ENCODE measurements at places on chromosomes 16 and 17. TPM values are rescaled to one million over a fixed set of nuclear protein-coding genes. Genes with fewer than 3 reads are reported as not detected.

DNA sequence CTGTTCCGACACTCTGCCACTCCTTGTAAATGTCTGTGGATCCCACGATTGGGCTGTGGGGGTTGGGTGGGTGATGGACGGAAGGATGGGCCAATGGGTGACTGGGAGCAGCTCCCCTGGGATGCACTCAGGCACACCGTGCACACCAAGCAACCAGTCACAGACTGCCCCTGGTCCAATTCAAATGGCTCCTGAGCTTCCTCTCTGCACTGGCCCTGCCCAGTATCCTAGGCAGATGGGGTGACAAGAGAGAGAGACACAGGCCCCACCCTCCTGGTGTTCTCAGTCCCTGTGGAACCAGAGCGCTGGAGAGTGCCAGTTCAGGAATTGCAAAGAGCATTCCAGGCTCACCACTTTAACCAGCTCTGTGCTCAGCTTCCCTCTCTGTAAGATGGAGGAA is 32.8 kb downstream of the BEAN1 start:
- no peak for DNase-seq

GRCh38 chr17:45752246-45752645 is 31.9 kb upstream of the CRHR1 start:
- no peak for DNase-seq

GRCh38 chr16:89924925-89925307 is 1.8 kb downstream of the TUBB3 start:
- no peak for DNase-seq

GRCh38 chr17:81923302-81924260 is 4.0 kb downstream of the MAFG start:
- DNase-seq = peak; percentile 87

GRCh38 chr17:64998436-64999190 is 57.9 kb downstream of the GNA13 start:
- no peak for DNase-seq

- DNase-seq = no peak
Observed at GRCh38 chr17:71580220-71580619, 540.6 kb upstream of the SOX9 start.

DNA sequence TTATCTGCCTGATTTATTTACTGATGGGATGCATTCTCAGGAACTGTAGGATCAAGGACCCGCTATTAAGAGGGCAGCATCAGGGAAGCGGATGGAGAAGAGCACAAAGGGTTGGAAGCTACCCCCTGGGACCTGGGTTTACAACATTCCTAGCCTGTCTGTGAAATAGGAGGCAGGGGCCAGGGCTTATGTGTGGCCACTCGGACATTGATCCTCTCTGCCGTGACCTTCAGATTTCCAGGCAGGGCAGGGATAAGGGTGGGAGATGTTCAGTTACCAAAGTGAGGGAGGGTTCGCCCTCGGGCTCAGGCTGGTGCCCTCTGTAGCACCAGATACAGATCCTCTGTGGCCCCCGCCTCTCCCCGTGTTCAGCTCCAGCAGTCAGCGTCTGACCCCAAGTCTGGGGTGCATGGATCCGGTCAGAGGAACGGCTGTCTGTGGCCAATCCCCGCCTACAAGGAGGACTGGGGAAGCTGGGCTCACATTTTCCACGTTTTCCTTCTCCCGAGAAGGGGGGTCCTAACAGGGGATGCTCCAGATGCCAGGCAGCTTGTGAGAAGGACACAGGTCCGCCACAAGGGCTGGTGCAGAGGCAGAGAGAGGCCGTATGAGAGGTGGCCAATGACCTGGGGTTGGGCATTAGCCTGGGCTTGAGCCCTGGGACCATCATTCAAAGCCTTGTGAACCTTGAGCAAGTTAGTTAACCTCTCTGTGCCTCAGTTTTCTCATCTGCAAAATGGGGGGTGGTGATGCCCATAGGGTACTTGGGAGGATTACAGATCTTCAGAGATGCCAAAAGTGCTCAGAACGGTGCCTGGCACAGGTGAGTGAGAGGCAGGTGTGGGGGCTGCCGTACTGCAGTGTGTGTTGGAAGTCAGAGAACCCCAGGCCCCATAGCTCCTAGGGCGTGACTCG is 48.3 kb downstream of the ATP2C2 start:
- DNase-seq = no peak

- no peak for DNase-seq
Observed at GRCh38 chr16:74729783-74730683, 29.4 kb upstream of the MLKL start.

DNA sequence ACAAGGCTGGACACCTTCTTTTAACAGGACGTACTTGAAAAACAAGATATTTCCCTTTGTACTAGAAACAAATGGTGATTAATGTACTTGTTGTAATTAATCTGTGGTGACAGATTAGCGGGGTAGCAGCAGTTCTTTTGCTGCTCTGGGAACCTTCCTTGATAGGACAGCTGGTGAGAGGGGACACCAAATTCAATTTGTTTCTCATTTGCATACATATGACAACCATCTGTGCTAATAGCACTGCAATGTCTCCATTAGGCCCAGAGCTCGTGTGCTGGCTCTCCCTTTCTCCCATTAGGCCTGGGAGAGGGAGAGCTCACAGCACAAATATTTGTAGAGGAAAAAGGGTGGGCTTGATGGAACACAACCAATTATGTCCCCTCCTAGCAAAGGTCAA is 221.0 kb upstream of the HS3ST3A1 start:
- no peak for DNase-seq

FBXW10B gene
- not detected for total RNA-seq

CDRT15 gene
- total RNA-seq = not detected

DNA sequence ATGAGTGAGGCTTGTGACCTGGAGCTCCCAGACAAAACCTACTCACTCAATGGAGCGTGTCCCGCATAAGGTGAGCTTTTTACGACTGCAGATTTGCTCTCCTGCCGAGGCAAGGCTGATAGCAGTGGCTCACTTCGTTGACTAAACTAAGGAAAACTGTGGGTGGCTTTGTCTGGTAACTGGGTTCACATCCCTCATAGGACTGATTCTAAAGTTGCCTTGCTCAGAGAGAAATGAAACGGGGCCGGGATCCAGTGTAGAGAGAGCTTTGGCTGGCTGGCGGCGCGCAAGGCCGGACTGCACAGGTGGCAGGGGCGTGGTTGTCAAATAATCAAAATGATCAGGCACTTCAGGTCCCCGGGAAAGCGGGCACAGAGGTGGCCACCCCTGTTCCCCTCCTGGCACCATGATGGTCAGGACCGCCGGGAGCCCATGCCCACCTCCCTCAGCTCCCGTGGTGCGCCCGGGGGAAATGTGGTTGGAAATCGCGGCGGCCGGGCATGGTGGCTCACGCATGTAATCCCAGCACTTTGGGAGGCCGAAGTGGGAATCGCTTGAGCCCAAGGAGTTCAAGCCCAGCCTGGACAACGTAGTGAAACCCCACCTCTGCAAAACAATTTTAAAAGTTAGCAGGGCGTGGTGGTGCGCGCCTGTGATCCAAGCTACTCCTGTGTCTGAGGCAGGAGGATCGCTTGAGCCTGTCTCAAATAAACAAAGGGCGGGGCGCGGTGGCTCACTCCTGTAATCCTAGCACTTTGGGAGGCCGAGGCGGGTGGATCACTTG is 26.6 kb upstream of the OR1F1 start:
- no peak for DNase-seq

GRCh38 chr17:10549096-10549842 is at the start of gene MYH2:
Gene MYH2 (minus strand): TSS chr17:10549658. CDS start chr17:10547920, 1,738 bp downstream.
- DNase-seq = no peak

GRCh38 chr17:16873174-16874035 is 98.5 kb downstream of the TNFRSF13B start:
- no peak for DNase-seq

DNA sequence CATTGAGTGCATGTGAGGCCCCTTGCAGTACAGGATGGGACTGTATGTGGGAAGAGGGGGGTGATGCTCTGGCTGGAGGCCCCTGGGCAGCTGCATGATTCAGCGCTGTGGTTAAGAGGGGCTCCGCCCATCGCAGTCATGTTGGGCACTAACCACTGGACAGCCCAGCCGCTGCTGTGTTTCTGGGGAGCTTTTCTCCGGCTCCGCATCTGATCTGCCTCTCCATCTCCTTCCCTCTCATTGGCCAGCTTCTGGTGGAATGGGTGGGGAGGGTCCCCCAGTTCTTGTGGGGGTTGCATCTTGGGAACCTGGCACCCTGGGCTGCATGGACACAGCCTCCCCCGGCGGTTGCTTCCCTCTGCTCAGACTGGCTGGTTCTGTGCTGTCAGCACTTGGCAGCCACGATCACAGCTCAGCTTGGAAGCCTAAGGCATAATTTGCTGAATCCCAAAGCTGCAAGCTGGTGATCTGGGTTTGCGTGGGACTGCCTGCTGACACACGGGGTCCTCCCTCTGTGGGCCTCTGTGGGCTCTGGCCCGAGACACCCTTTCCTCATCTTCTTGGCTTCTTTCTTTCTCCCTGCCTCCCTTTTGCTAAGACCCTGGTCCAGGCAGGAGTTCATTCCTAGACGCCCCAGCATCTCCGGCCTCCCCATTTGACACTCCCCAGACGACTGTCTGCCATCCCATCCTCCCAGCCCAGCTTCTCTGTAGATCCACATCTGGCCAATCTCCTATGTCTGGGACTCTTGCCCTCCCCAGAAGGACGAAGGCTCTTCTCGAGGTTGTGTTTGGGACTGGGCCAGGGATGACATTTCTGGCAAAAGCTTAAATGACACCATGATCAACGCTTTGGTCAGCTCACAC is 168.3 kb downstream of the SEC14L1 start:
- DNase-seq = peak; percentile 84

DLX4 gene
- total RNA-seq = not detected

GRCh38 chr16:74868501-74868900 is 93.9 kb upstream of the FA2H start:
- peak; percentile 7 for DNase-seq

GRCh38 chr17:72388765-72389473 is 268.1 kb downstream of the SOX9 start:
- DNase-seq = no peak

DNA sequence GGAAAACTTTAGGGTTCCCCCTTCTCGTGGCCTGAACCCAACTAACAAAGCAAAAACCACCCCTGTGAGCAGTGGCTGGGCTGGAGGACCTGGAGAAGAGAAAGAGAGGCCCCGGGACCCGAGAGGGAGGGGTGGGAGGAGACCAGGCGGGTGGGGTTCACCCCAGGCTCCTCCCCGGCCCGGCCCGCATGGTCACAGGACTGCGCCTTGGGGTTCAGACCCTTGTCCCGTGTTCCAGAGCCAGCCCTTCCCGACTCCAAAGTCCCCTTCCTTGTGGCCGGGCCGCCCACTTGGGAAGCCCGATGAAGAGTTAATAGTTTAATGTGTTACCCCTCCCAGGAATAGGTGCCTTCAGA is 852 bp downstream of the MARVELD3 start:
- no peak for DNase-seq

IRX3 gene
- total RNA-seq = 1.8 TPM

GRCh38 chr16:11552440-11552839 is 34.3 kb downstream of the LITAF start:
- DNase-seq = no peak

- DNase-seq = no peak
Observed at GRCh38 chr16:81521141-81521626, 76.6 kb downstream of the CMIP start.

DNA sequence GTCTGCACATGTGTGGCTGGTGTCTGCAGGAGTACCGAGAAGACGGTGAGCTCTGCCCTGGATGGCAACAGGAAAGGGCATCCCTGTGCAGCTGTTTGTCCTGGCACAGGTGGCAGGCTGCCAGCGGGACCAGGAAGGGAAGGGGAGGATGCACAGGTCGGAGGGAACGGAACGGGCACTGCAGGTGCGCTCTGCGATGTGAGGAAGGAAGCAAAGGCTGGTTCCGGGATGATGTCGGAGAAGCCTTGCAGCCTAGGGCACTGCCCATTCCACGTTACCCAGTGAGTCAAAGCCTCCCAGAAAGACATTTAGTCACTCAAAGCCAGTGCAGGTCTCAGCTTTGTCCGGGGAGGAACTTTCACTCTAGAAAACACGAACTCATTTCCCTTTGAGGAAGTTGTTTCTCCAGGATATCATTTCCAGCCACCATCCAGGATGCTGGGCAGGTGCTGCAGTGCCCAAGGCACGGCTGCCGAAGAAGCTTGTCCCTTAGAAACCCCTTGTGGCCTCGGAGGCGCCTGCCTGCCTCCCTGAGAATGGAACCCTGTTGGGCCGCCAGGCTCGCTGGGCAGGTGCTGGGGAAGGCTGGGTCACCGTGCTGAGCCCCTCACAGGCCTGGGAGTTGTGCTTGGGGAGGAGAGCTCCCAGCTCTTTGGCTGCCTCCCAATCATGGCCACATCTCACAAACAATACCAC is 4.5 kb upstream of the TMEM235 start:
- no peak for DNase-seq

DNA sequence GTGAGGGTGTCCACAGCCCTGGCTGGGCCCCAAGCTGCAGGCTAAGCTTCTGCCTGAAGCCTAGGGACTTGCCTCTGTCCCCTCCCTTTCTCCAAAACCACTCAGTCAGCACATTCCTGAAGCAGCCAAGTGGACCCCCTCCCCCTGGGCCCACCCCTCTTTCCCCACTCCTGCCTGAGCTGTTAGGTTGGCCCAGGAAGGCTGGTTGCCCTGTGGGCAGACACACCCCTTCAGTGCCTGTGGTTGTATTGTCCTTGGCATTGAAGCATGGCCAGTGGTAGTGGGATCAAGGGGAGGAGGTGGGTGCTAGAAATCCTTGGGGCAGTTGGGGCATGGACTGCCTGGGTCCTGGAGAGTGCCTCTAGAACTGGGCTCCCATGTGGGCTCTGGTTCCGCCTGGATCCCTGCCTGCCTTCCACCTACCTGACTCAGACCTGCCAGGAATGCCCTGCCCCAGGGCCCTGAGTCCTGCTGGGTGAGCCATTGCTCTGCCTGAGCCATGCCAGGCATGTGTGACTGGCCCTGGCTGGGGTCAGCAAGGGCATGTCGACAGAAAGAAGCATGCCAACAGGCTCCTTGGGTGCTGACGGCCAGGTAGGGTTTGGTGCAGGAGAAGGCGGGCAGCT is 2.1 kb downstream of the TRAF4 start:
- DNase-seq = no peak

- peak; percentile 31 for DNase-seq
Observed at GRCh38 chr17:2595716-2596115, 2.3 kb downstream of the PAFAH1B1 start.

SLC13A2 gene
- not detected for total RNA-seq

HSD3B7 gene
- 60.9 TPM for total RNA-seq

PAFAH1B1 gene
- total RNA-seq = 81.0 TPM

GRCh38 chr17:74201250-74201649 is 2.2 kb upstream of the RPL38 start:
- DNase-seq = peak; percentile 40

- DNase-seq = no peak
Observed at GRCh38 chr17:47792979-47793378, 28.6 kb downstream of the OSBPL7 start.

Data from fibroblast of the aortic adventitia (primary cell).